ENCODE measurements at places on chromosomes 16 and 17.

DNA sequence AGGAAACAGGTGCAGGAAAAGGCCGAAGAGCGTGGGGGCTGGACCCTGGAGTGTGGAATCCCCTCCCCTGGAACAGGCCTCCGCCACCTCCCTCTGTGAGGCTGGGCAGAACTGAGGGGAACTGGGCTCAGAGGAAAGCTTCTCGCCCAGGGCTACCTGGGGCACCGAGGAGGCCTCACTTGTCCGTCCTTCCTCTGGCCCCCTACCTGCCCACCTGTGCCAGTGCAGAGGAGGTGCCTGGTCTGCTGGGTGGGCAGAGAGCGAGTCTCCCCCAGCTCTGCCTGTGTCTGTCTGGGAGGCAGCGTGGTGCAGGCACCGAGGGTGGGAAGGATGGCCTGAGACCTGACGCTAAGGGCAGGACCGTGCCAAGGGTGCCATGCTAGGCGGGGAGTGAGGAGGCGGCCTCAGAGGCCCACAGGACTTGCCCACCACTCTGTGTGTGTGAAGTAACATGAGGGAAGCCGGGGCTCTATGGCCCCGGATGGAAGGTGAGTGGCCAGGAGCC, 42.2 kb downstream of the ZFPM1 start:
- H3K27me3 ChIP-seq = no peaks in the 10 kb centered on the region
- H3K27ac ChIP-seq = peak overlapping the region; percentile 44
- H3K4me3 ChIP-seq = no peak overlapping the region
- peaks cover 5% of the 10 kb centered on the region for H3K4me1 ChIP-seq
- peaks cover 13% of the 10 kb centered on the region for H3K36me3 ChIP-seq

GRCh38 chr16:14196011-14196410, 124.9 kb downstream of the MRTFB start:
- no peaks in the 10 kb centered on the region for H3K27me3 ChIP-seq
- peaks cover 28% of the 10 kb centered on the region for H3K4me1 ChIP-seq
- no peak for DNase-seq

DNA sequence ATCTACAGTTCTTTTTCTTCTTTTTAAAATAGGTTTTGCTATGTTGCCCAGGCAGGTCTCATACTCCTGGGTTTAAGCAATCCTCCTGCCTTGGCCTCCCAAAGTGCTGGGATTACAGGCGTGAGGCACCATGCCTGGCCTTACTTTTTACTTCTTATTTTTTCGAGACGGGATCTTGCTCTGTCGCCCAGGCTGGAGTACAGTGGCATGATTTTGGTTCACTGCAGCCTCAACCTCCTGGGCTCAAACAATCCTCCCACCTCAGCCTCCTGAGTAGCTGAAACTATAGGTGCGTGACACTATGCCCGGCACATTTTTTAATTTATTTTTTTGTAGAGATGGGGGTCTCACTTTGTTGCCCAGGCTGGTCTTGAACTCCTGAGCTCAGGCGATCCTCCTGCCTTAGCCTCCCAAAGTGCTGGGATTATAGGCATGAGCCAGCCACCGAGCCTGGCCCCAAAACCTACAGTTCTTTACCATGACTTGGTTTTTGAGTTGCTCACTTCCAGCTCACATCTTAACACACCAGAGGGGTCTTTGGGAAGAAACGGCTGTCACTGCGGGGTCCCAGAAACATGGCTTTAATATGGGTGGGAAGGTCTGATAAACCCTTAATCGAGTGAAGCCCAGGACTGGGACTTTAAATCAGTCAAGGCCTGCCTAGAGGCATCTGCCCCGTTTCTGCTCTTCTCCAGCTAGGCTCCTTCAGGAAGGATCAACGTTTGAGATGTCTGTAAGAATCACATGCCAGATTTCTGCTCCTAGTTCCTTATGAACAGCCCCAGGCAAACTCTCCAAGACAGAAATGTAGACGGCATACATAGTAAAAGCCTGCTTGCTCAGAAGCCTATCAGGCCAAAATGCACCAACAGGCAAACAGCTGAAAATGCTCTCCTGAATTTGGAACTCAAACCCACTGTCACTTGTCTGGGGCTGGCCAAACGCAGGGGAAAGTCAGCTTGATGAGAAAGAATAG, 91.7 kb upstream of the TOB1 start:
- no peak overlapping the region for H3K27ac ChIP-seq
- H3K36me3 ChIP-seq = peaks cover 4% of the 10 kb centered on the region
- no peak overlapping the region for H3K4me3 ChIP-seq
- H3K27me3 ChIP-seq = peaks cover 10% of the 10 kb centered on the region
- H3K4me1 ChIP-seq = peaks cover 5% of the 10 kb centered on the region
- no peak for DNase-seq

DNA sequence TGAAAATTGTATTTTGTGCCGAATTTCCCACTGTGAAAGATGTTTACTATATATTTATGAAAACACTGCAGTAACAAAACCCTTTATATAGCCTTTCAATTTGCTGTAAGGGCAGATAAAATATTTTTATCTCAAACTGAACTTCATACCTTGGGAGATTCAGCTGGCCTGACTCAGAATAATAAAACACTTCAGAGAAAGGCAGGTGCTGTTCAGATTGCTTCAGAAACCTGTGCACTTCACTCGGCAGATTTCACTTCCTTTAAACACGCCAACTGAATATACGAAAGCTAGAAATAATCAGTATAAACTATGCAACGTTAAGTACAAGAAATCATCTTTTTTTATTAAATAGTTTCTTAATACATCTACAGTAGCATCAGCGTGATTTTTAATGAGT, 839.1 kb upstream of the RBFOX1 start:
- no peak overlapping the region for H3K4me3 ChIP-seq
- no peak for DNase-seq
- no peaks in the 10 kb centered on the region for H3K4me1 ChIP-seq
- H3K27ac ChIP-seq = no peak overlapping the region

DNA sequence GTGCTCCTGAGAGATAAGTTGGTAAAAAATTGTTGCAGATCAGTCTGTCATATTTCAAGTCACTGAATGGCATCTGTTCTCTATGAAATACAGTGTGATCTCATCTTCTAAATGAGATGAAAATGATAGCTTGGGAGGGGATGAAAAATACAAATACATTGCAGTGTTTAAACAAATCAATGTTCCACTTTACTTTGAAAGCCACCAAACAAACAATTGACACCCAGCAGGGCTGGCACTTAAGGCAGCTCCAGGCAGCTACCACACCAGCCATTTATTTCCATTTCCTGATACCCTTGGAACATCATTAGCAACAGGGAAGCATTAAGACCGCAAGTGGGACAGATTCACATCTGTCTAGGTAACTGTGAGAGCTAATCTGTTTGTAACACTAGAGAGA, 827.6 kb upstream of the KIF2B start:
- H3K4me1 ChIP-seq = no peaks in the 10 kb centered on the region
- H3K27me3 ChIP-seq = no peaks in the 10 kb centered on the region
- H3K4me3 ChIP-seq = no peak overlapping the region

GRCh38 chr16:3819746-3820724, 60.5 kb downstream of the CREBBP start:
- DNase-seq = peak; percentile 30
- H3K36me3 ChIP-seq = peaks cover 6% of the 10 kb centered on the region
- peak overlapping the region; percentile 36 for H3K27ac ChIP-seq
- H3K27me3 ChIP-seq = no peaks in the 10 kb centered on the region

DNA sequence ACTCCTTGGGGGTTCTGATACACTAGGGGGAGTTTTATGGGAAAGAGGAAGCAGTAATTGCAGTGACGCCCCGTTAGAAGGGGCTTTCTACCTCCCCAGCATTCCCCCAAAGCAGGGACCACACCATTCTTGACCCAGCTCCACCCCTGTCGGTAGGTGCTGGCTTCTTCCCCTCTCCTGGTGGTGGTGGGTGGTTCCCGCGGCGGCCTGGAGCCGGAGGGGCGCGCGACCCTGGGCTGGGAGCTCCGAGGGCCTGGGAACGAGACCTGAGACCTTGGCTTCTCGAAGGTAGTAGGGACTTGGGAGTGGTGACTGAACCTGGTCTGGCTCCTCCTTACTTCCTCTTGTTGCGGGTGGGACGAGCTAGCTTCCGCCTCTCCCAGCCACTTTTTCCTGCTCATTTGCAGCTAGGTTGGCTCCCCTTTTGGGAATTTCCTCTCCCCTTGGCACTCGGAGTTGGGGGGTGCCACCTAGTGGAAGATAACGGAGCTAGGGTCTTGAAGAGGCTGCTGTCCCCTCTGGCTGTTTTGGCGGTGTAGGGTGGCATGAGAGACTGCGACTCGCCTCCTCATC, 438 bp downstream of the GRN start:
- peak overlapping the region; percentile 60 for H3K27ac ChIP-seq
- H3K27me3 ChIP-seq = peaks cover 12% of the 10 kb centered on the region
- peaks cover 2% of the 10 kb centered on the region for H3K36me3 ChIP-seq
- H3K4me1 ChIP-seq = peaks cover 26% of the 10 kb centered on the region
- no peak for DNase-seq
- H3K4me3 ChIP-seq = peak overlapping the region; percentile 91
